ENCODE measurements at places on chromosomes 6 and 20.

DNA sequence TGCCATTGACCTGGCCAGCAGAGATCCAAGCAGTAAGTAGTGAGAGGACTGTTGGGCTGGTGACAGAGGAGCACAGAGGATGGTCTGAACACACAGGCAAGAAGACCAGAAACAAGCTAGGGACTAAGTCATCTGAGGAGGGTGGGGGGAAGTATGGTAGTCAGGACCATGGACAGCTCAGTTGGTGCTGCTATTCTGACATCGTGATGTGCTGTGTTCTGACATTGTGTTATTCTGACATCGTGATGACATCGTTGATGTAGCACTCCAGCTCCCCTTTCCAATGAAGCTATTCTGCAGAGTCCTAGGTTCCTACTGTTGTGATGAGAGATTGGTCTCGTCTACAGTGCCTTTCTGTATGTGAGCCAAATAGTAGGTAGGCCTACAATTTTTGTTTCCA is 28.7 kb downstream of the CFAP206 start:
- DNase-seq, result peak; percentile 28

GRCh38 chr6:7545316-7546019 is 4.0 kb downstream of the DSP start:
- DNase-seq, result no peak

GRCh38 chr6:49606721-49607390 is 29.8 kb downstream of the RHAG start:
- DNase-seq, result peak; percentile 55

DNA sequence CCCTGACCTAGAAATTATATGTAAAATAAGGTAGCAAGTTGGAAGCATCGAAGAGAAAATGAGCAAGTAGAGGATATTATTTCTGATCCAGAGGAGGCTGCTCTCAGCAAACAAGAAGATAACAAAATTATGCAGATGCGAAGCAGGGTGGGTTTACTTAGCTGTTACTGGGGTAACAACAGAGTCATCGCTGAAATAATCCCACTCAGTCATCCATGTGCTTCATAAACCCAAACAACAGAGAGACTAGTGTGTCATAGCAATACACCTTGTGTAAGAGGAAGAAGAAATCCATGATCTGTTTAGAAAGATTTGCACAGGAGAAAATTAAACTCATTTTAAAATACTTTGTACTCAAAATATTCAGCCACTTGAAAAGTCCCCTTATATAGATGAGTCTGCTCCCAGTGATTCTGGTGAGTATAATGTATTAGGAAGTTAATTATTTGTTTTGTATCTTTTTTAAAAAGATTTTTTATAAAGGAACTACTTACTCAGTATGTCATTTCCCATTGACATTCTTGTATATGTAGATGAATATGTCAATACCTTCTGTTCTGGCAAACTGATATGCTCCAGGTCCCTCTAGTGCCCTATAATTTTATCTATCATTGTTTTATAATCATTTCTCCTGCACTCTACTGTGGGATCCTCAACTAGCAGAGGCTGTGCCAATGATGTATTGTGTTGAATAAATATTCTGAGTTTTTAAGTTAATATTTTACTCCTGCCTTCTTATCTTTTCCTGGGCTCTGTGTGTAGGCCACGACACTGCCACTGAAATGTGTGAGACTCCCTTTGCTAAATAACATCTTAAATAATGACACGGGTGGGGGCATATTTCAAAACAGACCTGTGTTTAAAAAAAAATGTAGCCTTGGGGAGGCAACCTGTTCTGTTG is 8.6 kb upstream of the HIVEP2 start:
- DNase-seq, result no peak

Data from inflammatory macrophage treated with lipopolysaccharide for 1 hour (primary cell).